ENCODE measurements at places on chromosomes 2 and 18.

DNA sequence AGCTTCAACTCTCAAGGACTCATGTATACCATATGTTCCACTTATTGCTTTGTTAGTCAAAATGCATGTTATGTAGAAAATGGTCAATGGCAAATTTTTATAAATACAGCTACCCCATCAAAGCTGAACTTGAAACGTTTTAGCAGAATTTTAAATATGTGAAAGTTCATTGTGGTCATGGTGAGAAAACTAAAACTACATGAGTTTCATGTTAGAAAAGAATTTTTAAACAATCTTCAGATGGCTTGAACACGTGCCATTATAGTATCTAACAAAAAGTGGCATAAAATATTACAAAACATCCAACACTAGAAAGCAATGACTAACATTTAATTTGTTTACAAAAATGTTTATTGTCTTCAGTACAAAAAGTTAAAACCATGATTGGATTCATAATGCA lies 246.0 kb upstream of the KCNJ3 start:
- DNase-seq = no peak

DNA sequence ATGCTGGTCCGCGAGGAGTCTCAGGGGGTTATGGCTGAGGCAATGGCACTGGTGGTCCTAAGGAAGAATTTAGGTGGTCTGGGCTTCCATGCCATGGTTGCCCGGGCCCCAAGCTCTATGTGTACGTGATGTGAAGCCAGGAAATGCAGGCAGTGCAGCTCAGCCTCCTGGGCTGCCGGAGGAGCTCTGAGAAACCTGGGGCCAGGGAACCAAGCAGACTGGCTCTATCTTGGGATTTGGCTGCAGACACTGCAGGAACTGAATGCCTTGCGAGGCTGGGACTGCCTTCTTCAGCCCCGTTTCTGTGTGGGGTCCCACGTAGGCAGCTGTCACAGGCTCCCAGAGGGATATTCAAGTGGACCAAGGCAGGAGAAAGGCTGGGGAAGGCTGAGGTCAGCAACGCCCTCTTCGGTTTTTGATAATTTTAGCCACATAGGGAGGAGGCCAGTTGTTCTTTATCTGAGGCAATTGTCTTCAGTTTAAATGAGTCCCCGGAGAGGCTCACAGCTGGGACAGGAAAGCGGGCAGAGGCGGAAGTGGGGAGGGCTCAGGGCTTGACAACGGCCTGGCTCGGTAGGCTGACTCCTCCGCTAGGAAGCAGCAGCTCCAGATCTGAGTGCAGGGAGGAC lies 77.7 kb downstream of the RHOB start:
- no peak for DNase-seq

DNA sequence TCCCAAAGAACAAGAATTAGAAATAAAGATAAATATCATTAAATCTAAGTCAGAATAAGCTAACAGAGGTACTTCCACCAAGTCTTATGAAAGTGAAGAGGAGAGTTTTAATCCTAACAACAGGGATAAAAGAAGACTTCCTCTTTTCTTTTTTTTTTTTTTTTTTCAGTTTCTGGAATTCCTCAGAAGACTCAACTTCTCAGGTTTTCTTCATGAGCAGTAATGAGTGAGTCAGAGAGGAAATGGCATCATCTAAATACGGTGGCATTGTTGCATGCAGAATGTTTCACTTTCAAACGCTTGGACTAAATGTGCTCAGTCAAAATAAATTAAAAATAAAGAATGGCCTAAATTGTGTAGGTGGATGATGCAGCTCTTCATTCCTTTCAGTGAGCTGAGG lies 45.6 kb upstream of the ARHGAP15 start:
- DNase-seq = no peak

GRCh38 chr2:127658641-127659407 lies 12.9 kb downstream of the GPR17 start:
- DNase-seq = no peak

DNA sequence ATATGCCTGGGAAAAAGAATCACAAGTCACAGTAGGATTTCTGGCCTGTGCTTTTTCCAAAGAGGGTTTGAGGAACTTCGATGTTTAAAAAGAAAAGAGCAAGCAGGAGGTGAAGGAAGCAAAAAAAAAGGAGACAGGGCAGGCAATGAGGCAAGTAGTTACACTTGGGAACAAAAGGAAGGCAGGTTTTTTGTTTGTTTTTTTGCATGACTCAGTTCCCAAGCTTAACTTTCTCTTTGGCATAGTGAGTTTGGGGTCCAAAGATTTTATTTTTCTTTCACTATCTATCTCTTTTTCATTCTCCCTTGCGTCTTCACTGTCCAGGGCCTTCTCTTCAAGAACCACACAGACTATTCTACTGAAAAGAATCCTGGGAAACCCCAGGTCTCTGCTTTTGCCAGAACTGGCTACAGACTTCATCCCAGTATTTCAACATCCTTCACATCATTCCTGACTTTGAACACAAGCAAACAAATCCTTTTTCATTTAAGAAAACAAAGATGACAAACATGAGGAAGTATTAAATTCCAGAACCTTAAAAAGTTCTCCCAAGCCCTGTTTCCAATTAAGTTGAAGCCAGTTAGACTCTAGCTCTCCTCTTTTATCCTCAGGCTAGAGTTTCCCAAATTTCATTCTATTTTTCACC lies 210.7 kb upstream of the RND3 start:
- DNase-seq = no peak

GRCh38 chr2:120933693-120934573 lies 198.3 kb downstream of the GLI2 start:
- DNase-seq = no peak

Measured in stimulated activated naive CD4-positive, alpha-beta T cell (primary cell).